GDM1 (cell line): ENCODE measurements at places on chromosomes 11 and 22.

DNA sequence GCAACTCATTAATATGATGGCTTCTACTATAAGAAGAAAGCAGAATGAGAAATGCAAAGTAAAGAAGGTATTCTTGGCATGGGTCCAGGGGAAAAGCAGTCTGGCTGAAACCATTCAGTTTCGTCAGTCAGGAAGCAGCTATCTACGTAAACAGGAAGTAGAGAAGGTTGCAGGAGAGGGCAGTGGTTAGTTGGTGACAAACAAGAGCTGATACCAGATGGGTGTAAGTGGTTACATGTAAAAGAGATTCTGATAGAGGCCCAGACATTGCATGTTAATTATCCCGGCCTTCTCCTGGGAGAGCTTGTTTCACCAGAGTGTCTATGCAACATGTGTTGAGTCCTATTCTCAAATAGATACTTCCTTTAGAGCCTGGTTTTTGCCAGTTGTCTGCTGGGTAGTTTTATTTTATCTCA is 58.4 kb upstream of the PSMA1 start:
- peak; percentile 51 for DNase-seq

GRCh38 chr22:21713428-21714058 is 22.1 kb downstream of the YPEL1 start:
- no peak for DNase-seq

DNA sequence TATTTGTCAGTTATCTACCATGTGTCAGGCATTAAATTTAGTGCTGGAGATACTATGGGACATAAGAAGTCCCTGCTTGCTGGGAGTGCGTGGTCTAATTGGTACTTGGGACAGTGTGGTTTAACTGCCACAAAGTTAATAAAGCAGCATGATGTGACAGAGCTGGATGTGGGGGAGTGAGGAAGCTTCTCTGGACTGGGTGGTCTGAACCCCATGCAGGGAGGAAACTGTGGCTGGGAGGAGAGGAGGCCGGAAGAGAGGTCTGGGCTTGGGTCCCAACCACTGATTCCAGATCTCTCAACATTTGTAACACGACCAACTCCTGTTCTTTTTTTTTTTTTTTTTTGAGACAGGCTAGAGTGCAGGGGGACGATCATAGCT is 37.1 kb downstream of the ST3GAL4 start:
- peak; percentile 95 for DNase-seq

- DNase-seq: no peak
These were observed 243.3 kb upstream of the B3GAT1 start for GRCh38 chr11:134655189-134655989.

GRCh38 chr11:106386519-106386918 is 309.1 kb downstream of the AASDHPPT start:
- DNase-seq: no peak

DNA sequence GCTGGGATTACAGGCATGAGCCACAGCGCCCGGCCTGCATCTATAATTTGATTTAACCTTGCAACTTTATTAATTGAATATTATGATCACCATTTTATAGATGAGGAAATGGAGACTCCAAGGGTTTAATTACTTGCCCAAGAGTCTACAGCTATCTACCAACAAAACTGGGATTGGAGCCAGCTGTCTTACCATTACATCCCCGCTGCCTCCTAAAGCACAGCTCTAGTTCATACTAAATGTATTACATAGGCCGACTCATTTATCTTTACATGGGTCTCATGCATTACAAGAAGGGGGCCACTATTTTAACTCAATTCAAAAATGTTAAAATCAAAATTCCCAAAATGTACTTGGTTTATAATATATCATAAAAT is 14.1 kb upstream of the TMA7B start:
- no peak for DNase-seq

GRCh38 chr11:63800921-63801320 is 12.3 kb upstream of the SPINDOC start:
- no peak for DNase-seq

DNA sequence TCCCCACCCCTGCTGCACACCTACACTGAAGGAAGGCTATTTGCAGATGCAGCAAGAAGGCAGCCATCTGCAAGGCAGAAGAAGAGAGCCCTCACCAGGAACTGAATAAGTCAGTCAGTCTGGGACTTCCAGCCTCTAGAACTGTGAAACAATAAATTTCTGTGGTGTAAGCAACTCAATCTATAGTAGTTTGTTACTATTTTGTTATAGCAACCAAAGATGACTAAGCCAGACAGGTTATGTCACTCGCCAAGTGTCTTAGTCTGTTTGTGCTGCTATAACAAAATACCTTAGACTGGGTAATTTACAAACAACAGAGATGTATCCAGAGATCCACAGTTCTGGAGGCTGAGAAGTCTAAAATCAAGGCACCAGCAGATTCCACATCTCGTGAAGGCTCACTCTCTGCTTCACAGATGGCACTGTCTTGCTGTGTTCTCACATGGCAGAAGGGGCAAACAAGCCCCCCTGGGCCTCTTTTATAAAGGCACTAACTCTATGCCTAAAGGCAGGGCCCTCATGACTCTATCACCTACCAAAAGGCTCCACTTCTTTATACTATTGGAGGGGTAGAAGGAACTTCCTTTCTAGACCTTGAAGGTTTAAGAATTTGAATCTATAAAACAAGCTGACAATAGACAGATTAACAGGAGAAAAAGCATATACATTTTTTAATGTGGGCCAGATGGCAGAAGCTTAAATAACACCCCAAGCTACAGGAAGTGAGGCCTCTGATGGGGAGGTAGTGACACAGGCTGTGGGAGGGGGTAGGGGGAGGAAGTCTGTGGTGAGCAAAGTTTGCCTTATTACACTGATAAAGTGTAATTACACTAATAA is 12.3 kb downstream of the APOL6 start:
- peak; percentile 24 for DNase-seq

GRCh38 chr22:48306785-48307510 is 1520.7 kb downstream of the BRD1 start:
- DNase-seq: no peak

DNA sequence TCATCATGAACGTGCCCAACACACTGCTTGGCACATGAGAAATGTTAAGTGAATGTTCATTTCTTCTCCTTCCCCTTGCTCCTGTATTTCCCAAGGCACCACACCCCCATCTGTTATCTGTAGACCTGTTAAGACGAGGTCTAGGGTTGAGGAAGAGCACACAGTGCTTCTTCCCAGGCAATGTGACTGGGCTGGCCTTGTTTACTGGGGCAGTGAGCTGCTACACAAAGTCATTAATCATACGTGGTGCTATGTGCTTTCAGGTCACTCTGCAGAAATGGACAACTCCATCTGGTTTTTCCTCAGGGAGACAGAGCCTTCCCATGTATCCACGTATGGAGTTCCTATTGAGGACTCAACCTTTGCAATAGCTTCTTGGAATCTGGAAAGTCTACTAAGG is 118.7 kb downstream of the KCNC1 start:
- no peak for DNase-seq

DNA sequence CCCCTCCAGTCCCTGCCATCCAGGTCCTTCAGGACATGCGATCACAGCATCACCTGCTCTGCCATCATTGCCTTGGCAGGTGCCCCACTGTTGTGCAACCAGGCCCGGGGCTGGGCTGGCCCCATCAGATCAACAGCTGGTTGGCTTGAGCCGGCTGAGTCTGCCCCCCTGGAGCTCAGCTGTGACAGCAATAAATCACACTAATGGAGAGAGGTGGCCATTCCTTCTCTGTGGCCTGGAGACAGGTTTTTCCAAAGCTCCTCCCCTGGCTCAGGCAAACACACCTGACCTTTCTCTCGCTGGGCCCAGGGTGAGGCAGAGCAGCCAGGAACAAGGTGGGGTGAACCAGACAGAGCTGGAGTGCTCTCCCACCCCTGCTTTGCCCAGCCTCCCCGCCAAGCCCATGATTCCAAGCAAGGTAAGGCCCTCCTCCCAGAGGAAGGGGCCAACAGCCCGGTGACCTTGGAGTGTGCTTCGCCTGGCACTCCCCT is 8.9 kb upstream of the FXYD2 start:
- no peak for DNase-seq

GRCh38 chr11:33770236-33770635 is 4.1 kb downstream of the FBXO3 start:
- no peak for DNase-seq

DNA sequence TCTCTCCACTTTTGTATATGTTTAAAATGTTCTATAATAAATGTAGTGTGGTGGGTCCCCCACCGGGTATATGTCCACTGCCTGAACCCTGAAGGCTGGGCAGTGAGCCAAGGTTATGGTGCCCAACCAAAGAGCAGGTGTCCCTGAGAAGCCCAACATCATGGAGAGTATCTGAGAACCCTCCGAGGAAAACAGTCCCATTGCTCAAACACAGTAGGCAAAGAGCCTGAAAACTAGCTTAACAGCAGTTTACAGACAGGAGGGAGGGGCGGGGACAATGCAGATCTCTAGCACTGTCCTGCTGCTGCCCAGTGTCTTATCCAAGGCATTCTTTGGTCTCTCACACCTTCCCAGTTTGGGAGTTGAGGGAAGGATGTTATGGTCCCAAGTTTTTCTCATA is 91.0 kb downstream of the TMPRSS5 start:
- no peak for DNase-seq

- no peak for DNase-seq
These were observed 770 bp downstream of the METTL15 start for GRCh38 chr11:28108958-28109357.

GRCh38 chr11:87589082-87589481 is 551.3 kb downstream of the TMEM135 start:
- no peak for DNase-seq

- no peak for DNase-seq
These were observed 3.0 kb upstream of the APOL4 start for GRCh38 chr22:36204632-36205015.

DNA sequence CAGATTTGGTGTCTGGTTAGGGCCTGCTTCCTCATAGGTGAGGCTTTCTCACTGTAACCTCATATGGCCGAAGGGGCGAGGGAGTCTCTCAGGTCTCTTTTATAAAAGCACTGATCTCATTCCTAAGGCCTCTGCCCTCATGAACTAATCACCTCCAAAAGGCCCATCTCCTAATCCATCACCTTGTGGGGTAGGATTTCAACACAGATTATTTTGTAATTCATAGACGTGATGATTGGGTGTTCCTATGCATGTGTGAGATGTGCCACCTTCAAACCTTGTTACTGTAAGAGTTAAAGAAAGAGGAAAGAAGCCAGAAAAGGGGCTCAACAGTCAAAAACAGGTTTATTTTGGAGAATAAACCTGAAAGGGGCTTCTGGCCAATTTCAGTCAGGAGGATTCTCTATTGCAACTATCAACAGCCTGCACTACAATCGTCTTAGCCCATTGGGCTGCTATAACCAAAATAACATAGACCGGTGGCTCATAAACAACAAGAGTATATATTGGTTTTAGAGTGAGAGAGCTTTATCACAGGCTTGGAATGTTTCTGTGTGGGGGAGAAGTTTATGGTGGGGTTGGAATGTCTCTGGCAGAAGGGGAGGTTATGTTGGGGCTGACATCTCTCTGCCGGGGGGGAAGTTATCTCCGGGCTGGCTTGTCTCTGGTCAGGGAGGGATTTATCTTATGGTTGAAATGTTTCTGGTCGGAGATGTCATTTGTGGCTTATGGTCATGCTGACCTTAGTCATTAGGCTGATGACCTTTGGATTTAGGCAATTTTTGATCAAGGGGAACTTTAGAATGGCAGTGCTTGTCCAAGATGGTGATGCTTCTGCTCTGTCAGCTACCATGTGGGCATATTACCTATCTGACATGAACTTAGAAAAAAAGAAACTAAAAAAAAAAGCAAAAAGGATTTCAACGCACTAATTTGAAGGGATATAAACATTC is 35.1 kb downstream of the CSF2RB start:
- DNase-seq: no peak

- no peak for DNase-seq
These were observed 17.5 kb upstream of the MUC5B start for GRCh38 chr11:1205121-1205986.

DNA sequence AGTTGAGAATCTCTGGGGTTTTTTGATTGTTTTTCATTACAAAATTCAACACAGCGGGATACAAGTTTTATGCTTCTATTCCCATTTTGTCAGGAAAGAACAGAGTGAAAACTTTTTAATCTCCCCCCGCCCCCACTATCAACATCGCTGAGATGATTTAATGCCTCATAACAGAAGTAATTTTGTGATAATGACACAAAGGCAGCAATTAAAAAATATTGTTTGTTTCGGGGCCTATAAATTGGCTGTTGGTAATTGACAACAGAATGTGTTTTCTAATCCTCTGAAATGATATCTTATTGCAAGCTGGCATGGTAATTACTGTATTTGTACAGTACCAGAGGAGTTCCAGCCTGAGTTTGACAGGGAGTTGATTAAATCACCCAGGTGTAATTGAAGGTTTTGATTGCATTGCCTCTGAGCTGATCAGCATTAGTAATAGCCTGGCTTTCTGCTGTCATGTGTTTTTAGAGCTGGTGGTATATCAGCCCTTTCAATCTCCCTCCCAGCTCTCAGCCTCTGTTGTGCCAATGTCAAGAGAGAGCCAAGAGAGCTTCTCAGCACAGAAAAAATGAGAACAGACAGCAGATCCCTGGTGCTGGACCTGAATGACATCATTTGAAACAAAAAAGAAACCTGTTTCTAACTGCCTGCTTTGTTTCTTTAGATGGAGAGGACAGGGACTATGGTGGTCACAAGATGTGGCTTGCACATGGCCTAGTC is 265.1 kb downstream of the FAM76B start:
- no peak for DNase-seq

DNA sequence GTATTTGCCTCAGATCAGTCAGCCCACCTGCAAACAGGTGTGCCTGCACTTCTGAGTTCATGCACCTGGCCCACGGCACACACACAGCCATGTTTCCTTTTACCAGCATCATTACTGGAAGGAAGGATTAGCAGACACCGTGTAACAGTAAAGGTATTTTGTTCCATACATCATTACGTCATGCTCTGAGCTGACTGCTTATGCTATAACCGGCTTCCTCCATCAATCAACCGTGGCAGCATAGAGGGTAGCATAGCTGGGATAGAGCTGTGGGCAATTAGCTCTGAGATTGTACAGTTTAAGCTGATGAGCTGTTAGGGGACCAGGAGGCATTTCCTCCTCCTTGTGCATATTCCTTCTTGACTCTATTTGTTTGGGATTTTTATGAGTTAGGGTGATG is 102.4 kb downstream of the ME3 start:
- DNase-seq: no peak

DNA sequence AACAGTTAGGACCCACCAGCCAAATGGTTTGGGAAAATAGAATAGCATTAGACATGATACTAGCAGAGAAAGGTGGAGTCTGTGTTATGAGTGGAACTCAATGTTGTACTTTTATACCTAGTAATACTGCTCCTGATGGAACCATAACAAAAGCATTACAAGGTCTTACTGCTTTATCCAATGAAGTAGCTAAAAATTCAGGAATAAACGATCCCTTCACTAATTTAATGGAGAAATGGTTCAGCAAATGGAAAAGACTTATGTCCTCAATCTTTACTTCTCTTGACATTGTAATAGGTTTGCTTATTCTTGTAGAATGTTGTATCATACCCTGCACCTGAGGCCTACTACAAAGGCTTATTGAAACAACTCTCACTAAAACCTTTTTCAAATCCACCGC is 50.2 kb downstream of the ZNF280B start:
- no peak for DNase-seq

GRCh38 chr11:19546325-19546724 is 166.3 kb upstream of the NAV2 start:
- no peak for DNase-seq

- DNase-seq: no peak
These were observed 14.0 kb upstream of the MTCH2 start for GRCh38 chr11:47656260-47656885.
